Urinary bladder (tissue), 4 donors: ENCODE measurements at places on chromosomes 2 and 18. TPM values are rescaled to one million over a fixed set of nuclear protein-coding genes. Genes with fewer than 3 reads are reported as not detected.

- DNase-seq, result no peak
Measured at GRCh38 chr18:49880661-49881060, 67.3 kb upstream of the ACAA2 start.

- DNase-seq, result no peak
Measured at GRCh38 chr18:57533006-57533867, 53.3 kb downstream of the FECH start.

The MRPL19 gene
- polyA plus RNA-seq, result 19.3 TPM

The FAM110C gene
- 3.8 TPM for polyA plus RNA-seq

GRCh38 chr2:209424199-209424701, 403 bp downstream of the MAP2 start:
- DNase-seq, result no peak

The HIBCH gene
- 23.1 TPM for polyA plus RNA-seq
